ENCODE measurements at places on chromosomes 1 and 21.

DNA sequence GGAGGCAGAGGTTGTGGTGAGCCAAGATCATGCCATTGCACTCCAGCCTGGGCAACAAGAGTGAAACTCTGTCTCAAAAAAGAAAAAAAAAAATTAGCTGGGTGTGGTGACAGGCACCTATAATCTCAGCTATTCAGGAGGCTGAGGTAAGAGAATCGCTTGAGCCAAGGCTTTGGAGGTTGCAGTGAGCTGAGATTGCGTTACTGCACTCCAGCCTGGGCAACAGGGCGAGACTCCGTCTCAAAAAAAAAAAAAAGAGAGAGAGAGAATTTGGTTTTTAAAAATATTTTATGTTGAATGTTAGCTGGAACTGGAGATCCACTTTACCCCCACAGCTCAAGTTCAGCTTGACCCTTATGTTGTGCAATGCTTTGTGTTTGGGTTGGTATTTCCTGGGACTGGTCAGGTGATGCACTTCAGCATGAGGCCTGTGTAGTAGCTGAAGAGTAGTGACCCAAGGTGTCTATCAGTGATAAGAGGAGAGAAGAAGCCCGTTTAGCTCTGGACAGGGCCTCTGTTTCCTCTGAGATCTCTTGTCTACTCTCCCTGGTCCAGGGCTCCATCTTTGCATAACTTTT lies 36.8 kb upstream of the MACF1 start:
- no peak for DNase-seq

GRCh38 chr1:191662746-191663145 lies 495.5 kb upstream of the RGS18 start:
- no peak for DNase-seq

- DNase-seq = no peak
These were observed 38.1 kb downstream of the GNPAT start for GRCh38 chr1:231279081-231279480.

DNA sequence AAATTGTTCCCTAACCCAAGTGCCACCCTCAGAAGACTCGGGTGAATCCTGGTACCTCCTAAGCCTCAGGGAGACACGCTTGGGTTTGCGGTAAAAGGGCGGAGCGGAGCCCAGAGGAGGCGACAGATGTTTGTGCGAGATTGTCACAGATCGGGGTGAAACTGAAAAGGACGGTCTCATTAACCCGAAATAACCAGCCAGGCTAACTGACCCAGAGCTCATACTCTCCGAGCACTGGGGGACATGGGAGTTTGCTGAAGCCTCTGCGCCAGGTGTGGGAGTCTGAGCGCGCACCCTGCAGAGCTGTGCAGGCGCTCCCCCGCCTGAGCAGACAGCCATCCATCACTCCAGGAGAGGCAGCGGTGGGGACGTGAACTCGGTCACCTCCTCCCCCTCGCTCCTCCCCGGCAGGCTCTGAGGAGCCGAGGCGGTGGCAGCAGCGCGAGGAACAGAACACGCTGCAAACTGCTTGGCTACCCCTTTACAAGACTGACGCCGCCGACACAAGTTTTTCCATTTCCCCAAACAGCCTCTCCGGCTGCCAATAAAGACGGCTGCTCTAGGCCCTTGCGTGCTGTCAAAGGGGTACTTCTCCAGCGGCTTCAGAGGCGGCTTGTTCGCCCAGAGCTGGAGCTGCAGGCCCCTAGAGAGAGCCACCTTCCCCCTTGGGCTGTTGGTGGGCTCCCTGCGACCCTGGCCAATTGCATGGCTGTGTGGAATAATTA lies 43.5 kb downstream of the RRAGC start:
- DNase-seq = no peak

DNA sequence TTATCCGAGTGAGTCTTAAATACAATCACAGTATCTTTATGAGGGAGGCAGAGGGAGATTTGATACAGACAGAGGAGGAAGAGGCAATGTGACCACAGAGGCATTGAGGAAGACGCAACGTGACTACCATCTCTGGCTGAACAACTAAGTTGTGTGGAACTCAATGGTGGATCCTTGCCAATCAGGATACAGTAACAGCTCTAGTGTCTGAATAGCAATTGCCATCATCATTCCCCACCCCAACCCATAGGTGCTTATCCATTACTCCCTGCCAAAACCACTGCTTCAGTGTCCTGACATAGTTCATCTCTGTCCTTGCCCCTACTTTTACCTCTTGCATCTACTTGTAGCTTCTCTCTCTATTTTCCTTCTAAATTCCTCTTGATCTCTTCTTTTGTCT lies 20.5 kb upstream of the RHBDL2 start:
- DNase-seq = no peak

DNA sequence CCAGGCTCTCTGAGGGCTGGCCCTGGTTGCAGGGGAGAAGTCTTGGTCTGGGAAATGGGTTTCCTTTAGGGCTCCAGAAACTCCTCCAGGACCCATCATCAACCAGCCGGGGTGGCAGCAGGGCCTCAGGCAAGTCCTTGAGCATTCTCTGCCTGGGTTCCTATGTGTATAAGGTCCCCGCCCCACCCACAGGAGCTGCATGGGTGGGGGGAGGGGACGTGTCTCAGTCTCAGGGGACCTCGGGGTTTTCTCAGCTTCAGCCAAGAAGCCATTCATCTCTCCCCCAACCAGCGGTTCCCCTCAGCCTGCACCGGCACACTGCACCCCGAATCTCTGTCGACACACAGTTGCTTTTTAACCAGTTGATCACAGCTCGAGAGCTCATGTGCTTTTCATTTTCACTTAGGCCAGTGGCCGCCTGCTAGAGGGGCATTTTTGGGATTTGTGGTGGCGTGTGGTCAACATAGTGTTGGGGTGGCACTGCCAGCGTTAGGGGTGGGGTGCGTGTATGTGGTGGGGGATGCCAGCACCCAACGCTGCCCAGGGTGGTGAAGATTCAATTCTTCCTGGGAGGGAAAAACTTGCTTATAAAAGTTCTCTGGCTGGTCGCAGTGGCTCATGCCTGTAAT lies 6.5 kb downstream of the RUNX3 start:
- DNase-seq = peak; percentile 88

DNA sequence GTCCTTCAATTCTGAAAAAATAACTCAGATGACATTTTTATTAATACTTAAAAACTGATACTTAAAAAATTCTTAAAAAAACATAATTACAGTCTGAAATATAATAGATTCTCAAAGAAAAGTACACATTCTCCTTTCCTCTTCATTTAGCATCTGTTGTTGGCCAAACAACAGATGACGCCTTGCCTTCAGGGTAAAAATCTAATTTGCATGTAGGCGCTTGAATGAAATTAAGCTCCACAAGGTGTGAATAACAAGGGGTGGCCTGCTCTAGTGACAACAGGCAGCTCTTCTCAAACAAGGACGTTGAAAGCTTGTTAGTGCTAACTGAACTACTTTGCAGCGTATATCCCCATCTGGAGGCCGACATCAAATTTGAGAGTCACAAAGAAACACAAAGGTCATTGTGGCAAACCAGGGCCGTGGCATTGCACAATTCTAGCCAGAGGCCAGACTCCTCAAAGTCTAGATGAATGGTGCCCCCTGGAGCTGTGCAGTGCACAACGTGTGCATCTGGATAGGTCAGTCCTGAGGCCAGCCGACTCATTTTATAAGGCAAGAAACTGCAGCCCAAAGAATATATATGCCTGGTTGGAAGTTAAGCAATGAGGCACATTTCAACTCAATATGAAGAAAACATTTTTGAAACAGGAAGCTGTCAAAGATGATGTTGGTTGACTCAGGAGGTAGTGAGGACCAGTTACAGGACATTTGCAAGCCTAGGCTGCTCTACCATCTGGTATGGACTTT lies 459.2 kb upstream of the RUNX1 start:
- no peak for DNase-seq

DNA sequence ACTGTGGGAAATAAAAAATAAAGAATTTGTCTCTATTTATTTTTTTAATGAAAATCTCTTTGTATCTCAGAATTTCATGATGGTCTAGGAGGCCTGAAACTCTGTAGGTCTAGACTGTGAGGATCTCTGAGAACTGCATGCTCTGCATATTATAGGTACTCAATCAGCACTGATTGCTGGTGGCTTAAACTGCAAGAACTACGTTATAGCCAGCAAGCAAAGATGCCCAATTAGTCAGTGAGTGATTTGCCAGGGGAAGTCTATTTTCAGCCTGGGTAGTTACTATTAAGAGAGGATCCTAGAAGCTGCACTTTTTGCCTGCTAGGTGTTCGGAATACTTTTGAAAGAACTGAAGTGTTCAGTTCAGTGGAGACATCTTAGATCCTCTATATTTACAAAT lies 87.4 kb downstream of the GPR52 start:
- DNase-seq = no peak

- no peak for DNase-seq
These were observed 622 bp upstream of the APOA2 start for GRCh38 chr1:161223805-161224694.

DNA sequence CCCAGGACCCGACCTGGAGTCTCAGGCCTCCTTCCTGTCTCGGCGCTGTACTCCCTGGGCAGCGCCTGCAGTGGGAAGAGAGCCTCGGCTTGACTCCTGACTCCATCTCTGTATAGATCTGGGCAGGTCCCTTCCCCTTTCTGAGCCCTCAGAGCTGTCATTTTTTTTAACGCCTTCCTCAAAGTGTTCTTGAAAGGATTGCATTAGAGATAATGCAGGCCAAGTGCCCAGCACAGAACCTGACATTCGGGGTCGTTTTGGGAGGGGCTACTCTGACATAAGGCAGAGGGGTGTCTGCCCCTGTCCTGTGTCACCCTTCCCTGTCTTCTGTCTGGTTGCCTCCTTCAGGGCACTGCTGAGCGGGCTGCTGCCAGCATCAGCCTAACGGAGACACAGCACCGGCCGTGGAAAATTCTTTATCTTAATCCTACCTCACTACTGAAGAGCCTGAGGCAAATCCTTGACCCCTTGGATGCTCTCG lies 271.6 kb downstream of the TRABD2B start:
- DNase-seq = peak; percentile 10

DNA sequence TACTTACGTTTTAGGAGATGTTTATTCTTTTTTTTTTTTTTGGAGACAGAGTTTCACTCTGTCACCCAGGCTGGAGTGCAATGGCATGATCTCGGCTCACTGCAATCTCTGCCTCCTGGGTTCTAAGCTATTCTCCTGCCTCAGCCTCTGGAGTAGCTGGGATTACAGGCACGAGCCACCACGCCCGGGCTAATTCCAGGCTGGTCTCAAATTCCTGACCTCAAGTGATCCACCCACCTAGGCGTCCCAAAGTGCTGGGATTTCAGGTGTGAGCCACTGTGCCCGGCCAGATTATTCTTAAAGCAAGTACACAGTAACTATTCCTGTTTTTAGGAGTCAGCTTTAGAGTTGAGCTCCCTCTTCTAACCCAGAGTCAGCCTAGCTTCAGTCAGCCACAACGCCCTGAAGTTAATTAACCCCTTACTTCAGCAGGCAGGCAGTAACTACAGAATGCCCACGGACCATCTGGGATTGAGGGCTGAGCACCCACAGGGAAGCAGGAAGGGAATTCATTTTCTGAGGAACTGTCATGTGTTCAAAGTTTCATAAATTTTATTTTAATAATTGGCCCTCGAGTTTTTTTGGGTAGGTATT lies 5.3 kb upstream of the ID3 start:
- no peak for DNase-seq

GRCh38 chr1:163561580-163562295 lies 240.0 kb downstream of the NUF2 start:
- DNase-seq = no peak

DNA sequence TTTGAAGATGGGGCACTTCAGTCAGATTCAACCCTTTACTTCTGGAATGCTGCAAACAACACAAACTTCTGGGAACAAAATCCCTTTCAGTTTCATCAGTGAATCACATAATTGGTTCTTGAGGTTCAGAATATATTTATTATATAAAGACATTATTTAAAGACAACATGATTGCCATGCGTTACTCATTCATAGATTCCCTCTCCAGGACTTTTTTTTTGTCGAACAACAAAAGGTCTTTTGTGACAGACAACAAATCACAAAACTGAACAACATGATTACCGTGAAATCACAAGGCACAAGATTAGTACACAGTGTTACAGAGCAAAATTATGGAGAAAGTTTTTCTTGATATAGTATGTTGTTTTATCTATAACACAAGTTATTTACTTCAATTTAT lies 1815.0 kb downstream of the NCAM2 start:
- no peak for DNase-seq

Measured in B cell (primary cell).